ENCODE measurements at places on chromosomes 2 and 18.

- no peak for DNase-seq
Measured at GRCh38 chr18:72171596-72171995, 372.5 kb downstream of the CBLN2 start.

DNA sequence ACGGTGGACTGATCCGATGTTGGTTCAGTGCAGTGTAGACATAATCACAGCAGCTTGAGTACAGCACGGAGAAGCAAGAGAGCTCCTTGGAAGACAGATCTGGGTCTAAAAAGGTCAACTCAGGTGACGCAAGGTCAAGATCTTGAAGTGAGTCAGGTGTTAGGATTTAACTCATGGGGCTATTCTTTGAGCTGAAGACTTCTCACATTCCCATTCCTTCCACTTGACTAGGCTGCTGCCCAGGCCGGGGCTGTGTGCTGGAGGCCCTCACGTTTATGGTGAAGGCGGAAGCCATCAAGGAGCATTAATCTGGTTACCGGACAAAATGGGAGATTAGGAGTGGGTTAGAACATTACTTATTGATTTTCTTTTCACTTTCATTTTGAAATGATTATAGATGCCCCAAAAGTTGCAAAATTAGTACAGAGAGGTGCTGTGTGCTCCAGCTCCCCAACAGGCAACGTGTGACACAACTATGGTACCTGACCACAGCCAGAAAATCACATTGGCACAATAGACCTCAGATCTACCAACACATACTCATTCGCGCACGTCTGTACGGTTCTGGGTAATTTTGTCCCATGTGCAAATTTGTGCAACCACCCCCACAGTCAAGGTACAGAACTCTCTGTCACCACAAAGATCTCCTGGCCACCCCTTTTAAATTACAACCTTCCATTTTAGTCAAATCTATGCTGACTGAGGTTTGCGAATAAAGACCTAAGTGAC lies 77.6 kb upstream of the SEC11C start:
- DNase-seq = no peak

DNA sequence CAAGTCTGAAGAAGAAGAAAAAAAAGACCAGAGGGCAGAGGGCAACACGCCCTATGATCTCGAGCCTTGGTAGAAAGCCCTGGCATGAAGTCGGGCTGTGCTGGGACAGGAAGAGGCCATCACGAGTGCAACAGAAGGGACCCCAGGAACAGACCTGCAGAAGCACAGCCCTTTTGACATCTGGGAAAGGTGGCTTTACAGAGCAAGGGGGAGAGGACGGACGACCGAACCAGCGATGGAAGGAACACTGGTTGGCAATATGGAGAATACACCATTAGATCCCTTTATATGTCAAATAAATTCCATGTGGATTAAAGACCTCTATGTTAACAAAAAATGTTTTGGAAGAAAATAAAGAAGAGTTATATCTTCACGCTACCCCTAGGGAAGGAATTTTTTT lies 10.7 kb downstream of the KIF1A start:
- DNase-seq = peak; percentile 14

DNA sequence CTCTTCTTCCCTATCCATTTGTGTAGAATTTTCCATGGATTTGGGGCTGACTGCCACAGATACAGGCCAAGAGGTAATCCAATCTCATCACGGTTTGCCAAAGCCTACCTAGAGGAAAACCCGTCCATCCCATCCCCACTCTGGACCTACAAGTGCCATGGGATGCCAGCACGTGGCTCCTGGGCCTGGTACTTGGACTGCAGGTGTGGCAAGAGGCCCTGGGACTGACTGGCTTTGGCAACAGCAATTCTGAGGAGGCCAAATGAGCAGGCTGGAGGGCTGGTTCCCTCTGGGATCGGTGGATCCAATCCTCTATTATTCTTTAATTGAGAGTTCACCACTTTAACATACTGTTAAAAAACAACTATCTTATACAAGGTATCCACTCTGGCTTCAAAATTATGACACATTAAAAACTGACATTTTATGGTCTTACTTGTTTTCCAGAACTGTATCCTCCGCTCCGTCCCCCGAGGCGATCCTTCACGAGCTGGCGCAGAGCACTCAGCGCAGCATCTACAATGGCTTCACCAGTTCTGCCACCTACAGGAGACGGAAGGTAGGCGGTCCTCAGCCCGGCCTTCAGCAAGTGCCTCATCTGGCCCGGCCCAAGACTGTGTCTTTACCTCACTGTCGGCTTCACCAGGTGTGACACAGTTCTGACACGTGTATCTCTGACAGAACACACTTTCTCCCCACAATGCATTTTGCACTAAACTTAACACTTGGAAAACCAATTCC lies 19.8 kb downstream of the PDIA6 start:
- no peak for DNase-seq

DNA sequence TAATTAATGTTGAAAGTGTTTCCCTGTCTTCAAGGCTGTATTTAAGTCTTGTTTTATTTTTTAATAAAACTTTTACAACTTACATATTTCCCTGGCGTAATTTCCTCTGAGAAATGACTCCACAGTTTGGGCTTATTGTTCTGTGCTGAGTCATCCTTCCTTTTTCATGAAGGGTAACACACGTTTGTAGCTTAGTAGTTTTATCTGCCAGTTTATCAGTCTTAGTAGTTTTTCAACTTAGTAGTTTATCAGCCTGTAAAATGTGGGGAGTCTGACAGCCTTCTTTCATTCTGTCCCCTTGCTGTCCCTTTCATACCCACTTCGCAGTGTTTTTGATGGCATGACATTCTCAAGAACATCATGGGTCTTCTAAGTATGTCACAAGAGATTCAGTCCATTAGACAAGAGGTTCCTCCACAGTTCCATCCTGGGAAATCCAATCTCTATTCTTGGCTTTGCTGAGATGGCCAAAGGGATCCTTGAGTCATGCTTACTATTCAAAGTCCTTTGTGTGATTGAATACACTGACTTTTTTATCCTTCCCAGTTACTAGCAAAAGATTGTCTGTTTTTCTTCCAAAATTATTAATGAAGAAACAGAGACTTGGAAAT lies 60.0 kb upstream of the SGPP2 start:
- no peak for DNase-seq

DNA sequence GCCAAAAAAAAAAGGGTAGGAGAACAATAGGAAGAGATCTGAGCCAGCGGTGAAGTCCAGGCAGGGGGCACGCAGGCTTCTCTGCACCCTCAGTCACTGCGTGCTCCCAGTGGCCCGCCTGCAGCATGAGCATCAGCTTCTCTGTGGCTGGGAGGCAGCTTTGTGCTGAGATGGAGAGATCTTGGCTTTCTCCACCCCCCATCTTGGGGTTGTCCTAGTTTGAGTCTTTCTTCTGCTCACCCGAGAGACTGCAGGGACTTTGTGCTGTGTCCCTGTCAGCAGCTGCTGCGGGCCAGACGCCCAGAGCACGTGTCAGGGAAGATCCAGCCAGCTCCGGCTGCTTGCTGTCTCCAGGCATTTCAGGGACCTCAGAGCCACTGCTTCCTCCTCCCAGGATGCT lies 20.3 kb downstream of the TRAPPC12 start:
- peak; percentile 77 for DNase-seq

DNA sequence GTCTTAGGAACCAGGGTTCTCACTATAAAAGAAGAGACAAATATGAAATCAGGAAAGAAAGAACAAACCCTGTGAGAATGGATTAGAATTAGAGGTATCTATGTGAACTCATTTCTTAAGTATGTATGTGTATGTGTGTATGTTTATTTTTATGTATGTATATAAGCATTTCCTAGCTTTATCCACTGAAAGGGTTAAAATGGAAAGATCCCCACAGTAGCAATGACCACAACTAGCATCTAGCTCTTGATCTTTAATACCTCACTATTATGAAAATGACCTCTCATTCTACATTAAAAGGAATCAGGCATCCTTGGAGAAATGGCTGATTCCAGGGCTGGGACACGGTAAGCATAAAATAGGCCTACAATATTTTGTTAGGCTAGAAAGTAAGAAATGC lies 31.6 kb downstream of the RTN4 start:
- DNase-seq = no peak

DNA sequence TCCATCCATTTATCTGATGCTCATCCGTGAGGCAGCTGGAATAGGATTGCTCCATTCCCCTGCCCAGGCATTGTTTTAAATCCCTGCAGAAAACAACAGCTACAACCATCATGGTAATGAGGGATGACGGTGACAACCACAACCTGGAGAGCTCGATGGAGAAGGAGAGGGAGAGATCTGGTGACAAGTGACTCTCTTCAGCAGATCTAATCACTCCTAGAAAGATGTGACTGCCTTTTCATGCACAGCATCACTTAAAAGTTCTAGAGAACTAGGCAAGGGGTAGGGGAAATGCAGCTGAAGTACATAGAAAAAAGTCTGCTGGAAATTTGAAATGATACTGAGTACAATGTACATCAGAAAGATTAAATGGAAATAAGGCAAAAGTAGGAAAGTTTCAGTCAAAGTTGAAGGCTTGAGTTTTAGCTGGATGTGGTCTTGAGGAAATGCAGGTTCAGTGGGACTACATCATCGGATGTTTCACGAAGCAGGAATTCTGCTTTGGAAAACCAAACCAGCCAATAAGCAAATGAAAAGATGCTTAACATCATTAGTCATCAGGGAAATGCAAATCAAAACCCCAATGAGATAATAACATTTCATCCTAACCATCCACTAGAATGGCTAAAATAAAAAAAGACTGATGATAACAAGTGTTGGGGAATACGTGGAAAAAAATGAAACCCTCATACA lies 6.8 kb upstream of the ARHGAP25 start:
- no peak for DNase-seq

GRCh38 chr18:77107292-77107691 lies 25.3 kb downstream of the MBP start:
- no peak for DNase-seq

DNA sequence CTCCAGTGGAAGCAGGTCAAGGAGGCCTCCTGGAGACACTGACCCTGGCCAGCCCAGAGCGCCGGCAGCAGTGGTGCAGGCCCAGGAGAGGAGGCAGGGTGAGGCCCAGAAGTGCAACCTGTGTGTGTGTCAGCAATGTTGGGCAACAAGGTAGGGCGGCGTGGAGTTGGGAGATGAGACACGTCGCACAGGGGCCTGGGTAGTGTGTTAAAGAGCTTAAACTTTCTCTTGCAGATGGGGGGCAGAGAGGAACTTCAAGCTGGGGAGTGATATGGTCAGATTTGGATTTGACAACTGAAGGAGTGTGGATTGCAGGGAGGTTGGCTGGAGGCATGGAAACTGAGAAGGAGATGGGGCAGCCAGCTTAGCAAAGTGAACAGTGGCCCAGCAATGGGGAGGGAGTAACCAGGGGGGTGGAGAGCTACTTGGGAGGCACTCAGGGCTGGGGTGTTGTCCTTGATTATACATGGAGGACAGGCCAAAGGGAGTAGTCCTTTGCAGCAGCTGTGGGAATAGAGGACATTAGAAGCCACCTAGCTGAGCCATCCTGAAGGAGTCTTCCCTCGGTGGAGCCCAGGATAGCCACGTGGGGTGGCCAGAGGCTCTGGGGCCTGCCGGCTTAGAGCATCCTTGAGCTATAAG lies 278.6 kb upstream of the HS6ST1 start:
- DNase-seq = no peak

DNA sequence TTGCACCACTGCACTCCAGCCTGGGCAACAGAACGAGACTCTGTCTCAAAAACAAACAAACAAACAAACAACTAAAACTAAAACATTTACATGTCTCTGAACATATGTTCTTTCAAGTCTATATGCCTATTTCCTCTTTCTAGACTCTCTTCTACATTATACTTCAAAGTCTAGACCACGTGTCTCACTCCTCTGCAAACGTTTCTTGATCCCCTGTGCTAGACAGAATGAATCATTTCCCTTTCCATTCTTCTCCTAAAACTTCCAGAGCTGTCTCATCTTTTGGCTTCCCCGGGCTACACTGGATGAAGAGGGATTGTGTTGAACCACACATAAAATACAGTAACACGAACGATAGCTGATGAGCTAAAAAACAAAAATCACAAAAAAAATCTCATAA lies 67.1 kb downstream of the BAZ2B start:
- DNase-seq = no peak

DNA sequence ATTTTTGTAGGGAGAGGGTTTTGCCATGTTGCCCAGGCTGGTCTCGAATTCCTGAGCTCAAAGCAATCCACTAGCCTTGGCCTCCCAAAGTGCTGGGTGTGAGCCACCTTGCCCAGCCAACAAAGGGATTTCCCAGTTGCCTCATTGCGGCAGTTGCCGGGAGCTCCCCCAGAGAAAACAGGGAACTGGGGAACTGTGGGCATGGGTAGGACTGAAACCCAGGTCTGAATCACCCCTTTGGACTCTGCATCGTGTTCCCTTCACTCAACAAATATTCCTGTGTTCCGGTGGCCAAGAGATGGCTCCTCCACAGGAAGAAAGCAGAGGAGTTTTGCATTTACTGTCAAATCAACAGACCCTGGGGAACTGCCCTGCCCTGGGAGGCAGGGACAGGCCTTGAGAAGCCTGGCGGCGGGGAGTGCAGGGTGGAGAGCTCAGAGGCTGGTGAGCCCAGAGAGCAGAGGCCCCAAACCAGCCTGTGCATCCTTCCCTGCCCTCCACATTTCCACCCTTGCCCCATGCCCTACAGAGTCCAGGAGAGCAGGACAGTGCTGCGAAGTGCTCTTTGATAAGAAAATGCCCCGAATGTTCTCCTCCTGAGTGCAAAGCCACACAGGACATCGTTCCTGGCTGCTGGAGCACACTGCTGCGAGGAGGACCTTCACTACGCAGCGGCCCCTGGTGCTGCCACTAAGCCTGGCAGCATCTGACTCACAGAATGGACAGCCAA lies 24.9 kb downstream of the MYO7B start:
- peak; percentile 25 for DNase-seq

- no peak for DNase-seq
Measured at GRCh38 chr2:238857959-238858358, 10.1 kb downstream of the TWIST2 start.

Data from head of caudate nucleus (tissue), 42 donors.